ENCODE measurements at places on chromosomes 3 and 15.

GRCh38 chr3:181569356-181569940 lies 142.3 kb upstream of the SOX2 start:
- no peak for DNase-seq

- DNase-seq, result no peak
Observed at GRCh38 chr3:104908761-104909160, 457.9 kb upstream of the ALCAM start.

DNA sequence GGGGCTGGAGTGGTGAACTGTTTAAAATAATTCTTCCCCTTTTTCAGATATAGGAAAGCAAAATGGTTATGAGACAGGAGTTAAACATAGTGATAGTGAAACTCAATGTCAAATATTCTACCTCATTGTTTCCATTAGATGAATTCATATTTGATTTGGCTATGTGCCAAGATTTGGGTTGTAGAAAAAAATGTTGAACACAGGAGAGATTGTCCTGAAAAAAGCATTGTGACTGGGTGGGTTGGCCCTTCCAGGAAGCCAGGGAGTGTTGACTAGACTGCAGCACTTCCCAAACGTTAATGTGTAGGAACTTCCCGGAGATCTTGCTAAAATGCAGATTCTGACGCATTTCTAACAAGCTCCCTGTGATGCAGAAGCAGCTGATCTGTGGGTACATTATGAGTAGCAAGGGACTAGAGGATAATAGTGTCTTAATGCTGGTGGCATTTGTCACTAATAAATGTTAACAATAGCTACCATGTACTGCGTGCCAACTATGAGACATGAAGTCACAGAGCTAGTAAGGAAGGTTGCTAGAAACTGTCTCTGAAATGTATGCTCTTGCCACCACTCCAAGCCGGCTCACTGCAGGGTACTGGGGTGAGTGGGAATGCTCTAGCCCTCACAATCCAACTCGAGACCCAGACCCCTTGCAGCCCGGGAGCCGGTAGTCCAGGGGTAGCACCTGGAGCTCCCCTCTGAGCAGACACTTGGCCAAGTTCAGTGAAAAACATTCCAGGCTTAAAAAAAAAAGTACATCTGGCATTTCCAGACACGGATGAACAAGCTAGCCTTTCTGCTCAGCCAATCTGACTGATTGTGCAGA lies 120.6 kb downstream of the CD47 start:
- no peak for DNase-seq

GRCh38 chr15:101048581-101049030 lies 129.4 kb downstream of the LRRK1 start:
- no peak for DNase-seq

GRCh38 chr3:132629928-132630327 lies 29.7 kb downstream of the ACAD11 start:
- DNase-seq, result no peak

- peak; percentile 30 for DNase-seq
Observed at GRCh38 chr3:7546253-7546652, 685.3 kb downstream of the GRM7 start.

DNA sequence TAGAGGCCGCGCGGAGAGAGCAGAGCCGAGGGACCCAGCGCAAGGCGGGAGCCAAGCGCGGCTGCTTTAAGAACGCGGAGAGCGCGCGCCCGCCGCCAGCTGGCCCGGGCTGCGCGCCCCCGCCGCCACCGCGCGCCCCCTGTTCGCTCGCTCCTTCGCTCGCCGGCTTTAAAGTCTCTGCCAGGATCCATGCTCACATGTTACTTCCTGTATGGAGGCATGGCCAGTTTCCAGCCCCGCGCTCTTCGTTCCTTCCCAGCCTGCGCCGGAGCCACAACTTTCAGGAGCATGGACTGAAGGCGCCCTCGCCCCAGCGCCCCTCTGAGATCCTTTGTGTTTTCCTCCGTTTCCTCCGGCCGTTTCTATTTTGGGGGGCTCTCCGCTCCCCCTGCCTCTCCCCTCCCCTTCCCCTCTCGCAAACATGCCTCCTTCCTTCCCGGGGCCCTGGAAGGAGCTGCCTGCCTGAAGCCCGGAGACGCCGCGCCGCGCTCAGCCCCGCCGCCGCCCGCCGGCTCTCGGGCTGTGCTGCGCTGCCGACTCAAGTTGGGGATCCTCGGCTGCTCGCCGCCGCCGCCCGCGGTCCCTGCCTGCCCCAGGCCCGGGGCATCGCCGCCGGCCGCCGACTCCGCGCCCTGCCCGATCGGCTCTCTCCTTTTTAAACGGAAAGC lies at the start of gene PTPRG:
PTPRG (plus strand) TSS at position 198 of the 668 bp plus-strand sequence. CDS start 717 bp downstream, outside the sequence.
- peak; percentile 91 for DNase-seq

GRCh38 chr3:125375950-125376679 lies 990 bp upstream of the ZNF148 start:
- no peak for DNase-seq

GRCh38 chr3:37686220-37686619 lies 175.5 kb upstream of the CTDSPL start:
- no peak for DNase-seq

Measured in Kasumi-1 (cell line).